ENCODE measurements at places on chromosomes 12 and 14.

GRCh38 chr12:5561057-5561456 is 129.1 kb downstream of the NTF3 start:
- DNase-seq: no peak

- no peak for DNase-seq
Measured at GRCh38 chr12:93442411-93443340, 929 bp upstream of the UBE2N start.

GRCh38 chr14:94342334-94342934 is 19.3 kb upstream of the SERPINA6 start:
- DNase-seq: peak; percentile 94

DNA sequence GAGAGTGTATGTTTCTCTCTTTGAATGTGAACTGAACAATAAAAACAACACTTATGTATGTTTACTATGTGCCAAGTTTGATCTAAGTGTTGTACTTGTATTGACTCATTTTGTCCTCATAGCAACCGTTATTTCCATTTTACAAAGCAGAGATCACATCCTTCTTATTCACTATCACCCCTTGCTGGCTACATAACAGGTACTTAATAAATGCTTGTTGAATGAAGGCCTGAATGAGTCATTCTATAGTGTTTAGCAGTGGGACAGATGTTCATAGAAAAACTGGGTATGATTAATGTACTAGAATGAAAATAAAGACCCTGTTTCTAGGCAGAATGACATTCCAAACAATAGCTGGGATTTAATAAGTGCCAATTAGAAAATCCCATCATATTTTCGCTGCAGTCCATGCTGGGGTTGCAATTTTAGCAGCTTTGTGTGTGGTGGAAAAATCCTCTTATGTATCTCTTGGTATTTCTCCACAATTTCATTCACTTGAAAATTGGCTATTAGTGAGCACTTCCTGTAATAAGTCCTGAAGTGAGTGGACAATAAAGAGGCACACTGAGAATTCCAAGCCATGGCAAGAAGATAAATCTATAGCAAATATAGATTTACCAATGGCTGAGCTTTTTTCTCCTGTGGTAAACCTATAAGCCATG is 86.0 kb downstream of the FAR2 start:
- DNase-seq: no peak

DNA sequence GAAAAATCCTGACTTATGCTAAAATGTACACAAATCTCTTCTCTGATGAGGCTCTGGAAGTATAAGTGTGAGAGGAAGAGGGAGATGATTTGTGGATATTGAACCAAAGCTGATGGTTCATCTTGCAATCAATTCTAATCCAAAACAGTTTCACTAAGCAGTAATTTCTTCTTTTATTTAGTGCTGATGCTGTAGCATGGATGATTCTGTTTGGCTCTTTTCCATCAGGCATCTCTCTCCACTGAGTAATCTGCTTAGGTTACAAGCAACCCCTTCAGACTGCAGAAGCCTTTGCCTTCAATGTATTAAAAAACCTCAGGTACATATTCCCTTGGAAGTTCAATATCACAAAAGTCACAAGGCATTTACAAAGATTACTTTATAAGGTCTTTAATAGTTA is 159.1 kb upstream of the CCDC198 start:
- no peak for DNase-seq

DNA sequence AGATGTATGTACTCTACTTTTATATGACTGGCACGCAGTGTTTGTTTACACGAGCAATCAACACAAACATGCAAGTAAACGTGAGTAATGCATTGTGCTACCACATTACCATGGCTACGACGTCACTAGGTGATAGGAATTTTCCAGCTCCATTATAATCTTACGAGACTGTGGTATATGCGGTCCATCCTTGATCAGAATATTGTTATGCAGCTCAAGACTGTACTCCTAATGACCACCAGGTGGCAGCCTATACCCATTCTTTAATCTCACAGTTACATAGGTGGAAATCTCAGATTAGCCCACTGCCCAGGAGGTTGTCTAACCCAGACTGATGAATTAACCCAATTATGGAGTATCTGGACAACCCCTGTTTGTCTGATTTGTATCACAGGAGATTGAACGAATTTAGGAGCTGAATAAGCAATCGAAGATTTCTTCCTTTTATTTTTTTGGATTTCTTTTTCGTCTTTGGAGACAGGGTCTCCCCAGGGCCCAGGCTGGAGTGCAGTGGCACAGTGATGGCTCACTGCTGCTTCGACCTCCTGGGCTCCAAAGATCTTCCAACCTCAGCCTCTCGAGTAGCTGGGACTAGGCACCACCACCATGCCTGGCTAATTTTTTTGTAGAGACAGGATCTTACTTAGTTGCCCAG is 8.7 kb upstream of the TESPA1 start:
- DNase-seq: no peak

DNA sequence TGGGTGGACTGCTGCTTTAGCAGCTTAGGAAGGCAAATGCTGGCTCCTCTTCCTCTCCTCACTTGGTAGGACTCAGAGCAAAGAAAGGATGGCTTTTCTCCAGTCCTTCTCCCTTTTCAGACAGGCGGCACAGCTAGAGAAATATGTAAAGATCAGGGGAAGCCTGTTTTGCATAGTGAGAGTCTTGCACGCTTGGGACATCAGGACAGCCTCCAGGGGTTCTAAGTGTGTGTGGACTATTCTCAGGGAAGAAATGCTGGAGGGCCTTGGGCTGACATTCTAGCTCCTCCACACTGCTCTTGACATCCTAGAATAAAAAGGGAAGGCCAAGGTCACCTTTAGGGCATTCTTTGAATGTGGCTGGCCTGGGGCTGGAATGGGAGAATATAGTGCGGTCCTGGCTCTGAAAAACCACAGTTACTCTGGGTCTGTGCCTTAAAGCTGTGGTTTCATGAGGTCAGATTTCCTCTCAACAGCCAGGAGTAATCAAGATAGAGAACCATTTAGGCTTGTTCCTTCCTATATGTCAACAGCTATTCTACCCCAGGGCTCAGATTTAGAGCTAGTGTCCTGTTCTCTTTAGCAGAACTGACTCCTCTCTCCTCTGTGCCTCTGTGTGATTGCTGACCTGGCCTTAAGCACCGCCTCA is 24.3 kb downstream of the CMA1 start:
- DNase-seq: no peak

DNA sequence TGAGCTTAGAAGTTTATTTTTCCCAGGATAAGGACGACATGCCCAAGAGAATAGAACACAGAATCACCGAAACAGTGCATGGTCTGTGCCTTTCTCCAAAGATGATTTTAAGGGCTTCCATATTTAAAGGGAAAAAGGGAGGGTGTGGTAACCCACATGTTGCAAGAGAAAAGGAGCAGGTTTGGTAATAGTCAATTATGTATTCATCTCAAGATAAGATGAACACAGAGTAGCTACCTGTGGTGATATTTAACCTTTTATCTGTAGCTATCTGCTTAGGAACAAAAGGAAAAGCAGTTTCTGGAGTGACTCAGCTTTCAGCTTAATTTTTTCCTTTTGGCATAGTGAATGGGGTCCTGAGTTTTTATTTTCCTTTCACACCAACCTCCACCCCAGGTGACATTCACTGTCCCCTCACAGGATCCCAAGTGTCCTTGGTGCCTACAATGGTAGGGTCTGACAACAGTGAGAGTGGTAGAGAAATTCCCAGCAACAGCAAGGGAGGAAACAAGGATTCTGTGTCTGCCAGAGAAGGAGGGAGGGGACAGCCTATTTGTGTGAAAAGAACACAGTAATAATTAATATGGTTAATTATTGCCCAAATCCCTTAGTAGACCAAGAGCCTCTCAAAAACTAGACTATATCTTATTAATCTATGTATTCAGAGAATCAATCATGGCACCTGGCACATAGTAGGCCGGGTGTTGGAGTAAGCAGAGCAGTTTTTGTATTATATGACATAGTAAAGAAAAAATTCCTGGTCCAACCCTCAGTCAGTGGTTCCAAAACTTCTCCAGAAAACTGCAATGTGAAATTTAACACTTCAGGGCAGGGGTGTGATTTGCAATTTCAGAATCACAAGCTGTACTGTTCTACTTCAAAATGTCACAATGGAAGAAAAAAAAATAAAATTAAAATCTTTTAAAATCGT is 154.5 kb downstream of the PHLDA1 start:
- no peak for DNase-seq

- DNase-seq: no peak
Measured at GRCh38 chr14:71597955-71598660, 334.1 kb upstream of the RGS6 start.
